Foreskin keratinocyte (primary cell): ENCODE measurements at places on chromosomes 3 and 15. TPM values are rescaled to one million over a fixed set of nuclear protein-coding genes. Genes with fewer than 3 reads are reported as not detected.

GRCh38 chr15:78564743-78565096 lies 600 bp upstream of the CHRNA5 start:
- DNase-seq: no peak

PRSS50 gene
- polyA plus RNA-seq: not detected in 2 replicates

CCRL2 gene
- polyA plus RNA-seq: not detected in 2 replicates

- DNase-seq: no peak
Observed at GRCh38 chr3:187014417-187014864, 84.1 kb downstream of the ST6GAL1 start.
